Stimulated activated CD8-positive, alpha-beta memory T cell treated with anti-CD3 and anti-CD28 coated beads, Interleukin-7, amount 100 ng/mL, for 1 hour (primary cell): ENCODE measurements at places on chromosomes 7 and 10.

DNA sequence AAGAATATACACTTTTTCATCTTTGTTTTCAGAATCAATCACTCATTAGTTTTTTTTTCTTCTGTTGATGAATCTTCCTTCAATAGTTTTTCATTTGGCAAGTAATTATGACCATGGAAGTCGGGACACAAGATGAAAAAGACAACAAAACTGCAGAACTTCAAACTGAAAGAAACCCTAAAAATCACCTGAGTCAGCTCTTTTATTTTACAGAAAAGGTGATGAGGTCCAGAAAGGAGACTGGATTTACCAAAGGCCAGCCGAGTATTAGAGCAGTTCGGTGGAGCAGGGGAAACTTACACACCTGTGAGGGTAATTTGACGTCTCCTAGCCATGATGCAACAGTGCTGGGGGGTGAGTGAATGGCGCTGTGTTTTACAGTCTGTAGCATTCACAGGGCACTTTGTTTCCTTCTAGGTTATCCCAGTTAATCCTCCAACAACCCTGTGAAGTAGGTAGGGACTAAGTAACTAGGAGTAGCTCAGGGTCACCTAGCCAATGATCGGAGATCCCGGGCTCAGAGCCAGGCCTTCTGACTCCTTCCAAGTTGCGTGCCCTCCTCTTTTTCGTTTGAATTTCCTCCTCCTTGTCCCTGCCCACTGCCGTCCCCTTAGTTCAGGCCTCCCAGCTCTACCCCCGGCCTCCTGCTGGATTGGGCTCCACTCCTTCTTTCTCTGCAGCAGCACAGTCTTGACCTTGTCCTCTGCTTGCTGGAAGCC lies 14.0 kb downstream of the RBM20 start:
- DNase-seq, result no peak

- no peak for DNase-seq
Observed at GRCh38 chr7:111229181-111229740, 138.3 kb downstream of the LRRN3 start.

DNA sequence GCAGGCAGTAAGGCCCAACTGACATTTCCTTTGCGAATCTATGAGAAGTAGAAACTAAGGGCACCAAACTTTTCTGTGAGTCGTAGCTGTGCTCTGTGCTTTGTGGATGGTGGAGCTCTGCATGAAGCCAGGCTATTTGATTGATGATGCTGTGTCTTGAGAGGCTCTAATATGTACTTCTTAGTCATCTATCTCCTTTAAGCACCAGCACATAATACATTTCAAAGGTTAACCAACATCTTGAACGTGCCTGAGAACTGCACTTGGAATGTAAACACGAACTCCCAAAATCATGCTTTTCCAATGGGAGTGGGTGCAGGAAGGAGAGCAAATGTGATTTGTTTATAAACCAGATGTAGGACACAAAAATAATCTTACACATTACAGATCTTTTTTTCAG lies 411.6 kb downstream of the PARD3 start:
- no peak for DNase-seq

DNA sequence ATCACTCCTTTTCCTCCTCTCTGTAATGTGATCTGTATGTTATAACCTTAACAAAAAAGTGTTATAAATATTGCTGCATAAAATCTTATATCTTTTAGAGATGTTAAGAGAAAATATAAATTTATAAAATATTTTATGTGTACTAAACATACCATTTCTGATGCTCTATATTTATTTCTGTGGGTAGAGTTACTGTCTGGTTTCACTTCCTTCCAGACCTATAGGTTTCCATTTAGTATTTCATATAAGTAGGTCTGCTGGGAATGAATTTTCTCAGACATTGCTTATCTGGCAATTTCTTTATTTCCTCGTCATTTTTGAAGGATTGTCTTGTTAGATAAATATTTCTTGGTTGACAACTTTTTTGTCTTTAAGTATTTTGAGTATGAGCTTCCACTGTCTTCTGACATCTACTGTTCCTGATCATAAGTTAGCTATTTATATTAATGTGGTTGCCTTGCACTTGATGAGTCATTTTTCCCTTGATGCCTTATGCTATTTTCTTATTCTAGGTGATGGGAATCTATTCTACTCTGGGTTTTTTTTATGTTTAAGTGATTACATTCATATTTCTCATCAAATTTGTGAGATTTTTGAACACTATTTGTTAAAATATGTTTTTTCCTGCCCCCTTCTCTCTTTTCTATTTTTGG lies 11.2 kb upstream of the THSD7A start:
- no peak for DNase-seq

- DNase-seq, result no peak
Observed at GRCh38 chr7:110974441-110974840, 116.5 kb upstream of the LRRN3 start.

DNA sequence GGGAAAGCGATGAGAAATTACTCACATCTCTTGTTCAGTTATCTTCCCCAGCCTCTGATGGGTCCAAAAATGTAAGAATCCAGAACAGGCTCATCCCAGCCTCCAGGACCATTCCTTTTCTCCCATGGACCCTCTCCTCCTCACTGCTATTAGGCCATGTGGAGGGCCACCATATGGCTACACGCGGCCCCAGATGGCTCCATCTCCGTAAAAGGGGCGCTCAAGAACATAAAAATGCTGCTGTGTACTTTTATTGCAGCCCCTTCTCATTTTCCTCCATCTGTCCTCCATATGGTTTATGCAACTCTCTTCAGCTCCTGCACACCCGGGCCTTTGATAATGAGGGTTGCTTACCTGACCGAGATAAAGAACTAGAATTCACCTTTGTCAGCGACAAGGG lies 166.2 kb downstream of the RAPGEF5 start:
- DNase-seq, result no peak

- no peak for DNase-seq
Observed at GRCh38 chr7:106621393-106622132, 39.4 kb downstream of the CCDC71L start.

- peak; percentile 42 for DNase-seq
Observed at GRCh38 chr10:114541081-114541796, 116.8 kb downstream of the ABLIM1 start.

GRCh38 chr10:132867801-132868644 lies 74.3 kb downstream of the CFAP46 start:
- DNase-seq, result no peak

GRCh38 chr7:152185558-152185957 lies 160.1 kb downstream of the GALNT11 start:
- no peak for DNase-seq

- DNase-seq, result no peak
Observed at GRCh38 chr10:24947304-24948097, 4.9 kb downstream of the PRTFDC1 start.

DNA sequence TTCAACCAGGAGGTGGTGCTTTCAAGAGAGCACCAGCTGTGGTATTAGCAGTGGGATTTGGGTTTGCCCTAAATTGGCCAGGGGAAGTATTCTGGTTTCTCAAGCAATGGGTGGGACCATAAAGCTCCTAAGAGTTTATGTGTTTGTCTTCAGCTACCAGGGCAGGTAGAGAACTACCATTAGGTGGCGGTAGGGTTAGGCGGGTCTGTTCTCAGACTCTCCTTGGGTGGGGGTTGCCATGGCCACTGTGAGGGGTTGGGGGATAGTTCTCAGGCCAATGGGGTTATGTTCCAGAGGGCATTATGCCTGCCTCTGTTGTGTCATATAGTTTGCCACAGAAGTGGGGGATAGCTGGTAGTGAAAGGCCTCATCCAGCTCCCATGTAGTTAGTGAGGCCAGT lies 47.7 kb upstream of the BICC1 start:
- DNase-seq, result no peak

DNA sequence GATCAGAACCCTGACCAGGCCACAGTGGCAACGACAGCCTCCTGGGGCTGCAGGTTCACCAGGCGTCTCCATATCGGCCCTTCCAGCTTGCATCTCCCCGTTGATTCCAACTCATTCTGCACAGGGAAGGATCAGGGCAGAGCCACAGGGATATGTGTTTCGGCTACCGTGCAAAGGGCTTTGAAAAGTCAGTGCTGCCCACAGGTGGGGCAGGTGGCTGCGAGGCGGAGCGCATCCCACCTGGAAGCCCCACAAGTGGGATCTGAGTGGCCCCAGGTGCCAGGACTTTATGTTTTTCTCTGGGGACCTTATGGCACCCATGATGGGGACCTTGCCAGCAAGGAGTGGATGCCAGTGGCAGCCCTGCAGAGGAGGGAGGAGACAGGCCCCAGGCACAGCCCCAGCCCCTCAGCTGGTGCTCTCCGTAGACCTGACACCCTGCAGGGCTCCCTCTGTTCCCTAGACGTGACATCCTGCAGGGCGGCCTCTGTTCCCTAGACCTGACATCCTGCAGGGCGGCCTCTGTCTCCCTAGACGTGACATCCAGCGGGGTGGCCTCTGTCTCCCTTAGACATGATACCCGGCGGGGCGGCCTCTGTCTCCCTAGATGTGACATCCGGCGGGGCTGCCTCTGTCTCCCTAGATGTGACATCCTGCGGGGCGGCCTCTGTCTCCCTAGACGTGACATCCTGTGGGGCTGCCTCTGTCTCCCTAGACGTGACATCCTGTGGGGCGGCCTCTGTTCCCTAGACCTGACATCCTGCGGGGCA lies 189.4 kb downstream of the ELFN1 start:
- DNase-seq, result no peak

- DNase-seq, result no peak
Observed at GRCh38 chr10:62225362-62225761, 43.3 kb downstream of the RTKN2 start.

DNA sequence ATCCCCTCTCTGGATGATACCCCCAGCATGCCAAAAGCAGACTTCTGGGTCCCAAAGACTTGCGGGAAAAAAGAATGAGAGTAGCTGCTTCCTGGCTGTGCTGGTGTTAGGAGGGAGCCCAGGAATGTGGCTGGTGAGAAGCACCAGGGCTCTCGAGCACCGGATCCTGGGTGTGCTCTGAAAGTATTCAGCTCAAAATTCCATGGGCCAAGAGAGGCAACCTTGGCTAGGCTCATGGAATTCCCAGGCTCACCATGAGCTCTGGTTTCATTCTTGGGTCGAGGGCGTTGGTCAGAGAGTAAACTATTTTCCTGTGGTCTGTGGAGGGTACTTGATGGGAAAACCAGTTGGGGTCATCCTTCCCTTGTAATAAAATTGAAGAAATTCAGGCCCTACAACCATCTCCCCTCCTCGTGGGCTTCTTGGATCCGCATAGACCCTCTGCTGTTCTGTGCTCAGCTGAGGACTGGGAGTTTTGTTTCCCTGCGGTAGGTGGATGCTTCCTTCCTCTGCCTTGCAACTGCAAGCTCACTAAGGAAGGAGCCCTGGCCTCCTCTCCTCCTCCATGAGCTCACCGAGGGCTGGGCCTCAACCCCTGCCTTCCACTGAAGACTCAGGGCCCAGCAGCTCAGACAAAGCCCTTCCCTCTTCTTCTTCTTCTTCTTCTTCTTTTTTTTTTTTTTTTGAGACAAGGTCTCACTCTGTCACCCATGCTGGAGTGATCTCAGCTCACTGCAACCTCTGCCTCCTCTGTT lies 34.5 kb upstream of the AQP1 start:
- DNase-seq, result no peak

DNA sequence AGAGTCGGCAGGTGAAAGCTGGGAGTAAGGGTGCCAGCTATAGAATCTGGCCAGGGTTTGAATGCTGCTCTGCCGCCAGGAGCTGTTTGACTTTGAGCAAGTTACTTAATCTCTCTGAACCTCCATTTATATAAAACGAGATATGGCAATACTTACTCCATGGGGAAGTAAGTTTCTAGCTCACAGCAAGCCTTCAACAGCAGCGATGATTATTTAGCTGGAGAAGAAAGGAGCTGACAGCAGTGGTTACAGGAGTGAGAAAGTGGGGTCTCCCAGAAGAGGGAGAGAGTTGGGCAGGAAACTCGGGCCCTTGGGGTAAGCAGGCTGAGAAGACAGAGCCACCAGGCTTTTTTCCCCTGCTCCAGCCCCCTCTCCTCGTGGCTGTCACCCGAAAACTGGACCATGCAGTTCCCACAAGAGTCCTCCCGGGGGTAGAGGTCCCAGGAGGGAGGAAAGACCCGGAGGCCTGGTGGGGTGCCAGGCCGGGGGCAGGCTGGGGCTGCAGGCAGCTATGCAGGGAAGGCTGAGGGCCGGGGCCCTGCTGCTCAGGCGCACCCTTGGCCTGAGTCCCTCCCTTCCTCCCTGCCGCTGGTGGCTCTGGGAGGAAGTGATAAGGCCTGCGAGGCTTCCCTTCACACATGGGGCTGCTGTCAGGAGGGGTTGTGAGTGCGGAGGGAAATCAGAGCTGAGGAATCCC lies 3.5 kb downstream of the NOS3 start:
- DNase-seq, result no peak

DNA sequence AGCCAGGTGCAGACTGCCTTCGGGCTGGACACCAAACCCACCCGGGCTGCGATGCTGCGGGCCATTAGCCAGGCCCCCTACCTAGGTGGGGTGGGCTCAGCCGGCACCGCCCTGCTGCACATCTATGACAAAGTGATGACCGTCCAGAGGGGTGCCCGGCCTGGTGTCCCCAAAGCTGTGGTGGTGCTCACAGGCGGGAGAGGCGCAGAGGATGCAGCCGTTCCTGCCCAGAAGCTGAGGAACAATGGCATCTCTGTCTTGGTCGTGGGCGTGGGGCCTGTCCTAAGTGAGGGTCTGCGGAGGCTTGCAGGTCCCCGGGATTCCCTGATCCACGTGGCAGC lies 50.0 kb downstream of the VWA2 start:
- no peak for DNase-seq

GRCh38 chr7:77738871-77739270 lies 42.6 kb downstream of the RSBN1L start:
- no peak for DNase-seq

DNA sequence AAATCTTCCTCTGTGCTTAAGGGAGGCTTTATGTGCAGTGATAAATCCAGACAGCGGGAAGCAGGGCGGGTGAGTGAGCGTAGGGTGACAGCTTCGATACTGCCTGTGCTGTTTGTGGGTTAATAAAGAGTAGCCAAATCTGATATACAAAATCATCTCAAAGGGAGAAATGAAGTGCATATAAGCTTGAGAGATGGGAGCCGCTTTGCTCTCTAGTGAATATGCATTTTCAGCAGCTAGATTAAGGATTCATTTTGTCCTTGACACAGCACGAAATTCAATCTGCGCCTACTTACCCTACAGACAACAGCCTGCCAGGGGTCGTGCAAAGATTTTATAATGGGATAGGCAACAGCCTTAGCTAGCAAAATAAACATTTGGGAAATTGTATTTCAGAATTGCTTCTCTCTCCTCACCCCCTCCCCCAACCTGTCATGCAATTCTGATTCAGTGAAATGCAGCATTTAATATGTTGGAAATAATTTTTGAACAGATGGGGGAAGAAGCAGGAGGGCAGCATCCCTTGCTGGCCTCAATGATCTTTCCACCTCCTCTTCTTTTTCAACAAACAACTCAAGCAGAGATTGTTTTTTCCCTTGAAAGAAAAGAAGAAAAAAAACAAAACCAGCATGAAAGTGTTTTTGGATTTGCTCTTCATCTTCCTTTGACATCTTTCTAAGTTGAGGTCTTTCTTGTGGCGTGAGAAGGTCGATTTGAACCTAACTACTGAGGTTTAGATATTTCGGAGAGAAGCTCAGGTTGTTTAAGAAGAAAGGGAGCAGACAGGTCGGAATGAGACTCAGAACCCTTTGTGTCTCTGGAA lies 117.9 kb downstream of the AOAH start:
- DNase-seq, result no peak

DNA sequence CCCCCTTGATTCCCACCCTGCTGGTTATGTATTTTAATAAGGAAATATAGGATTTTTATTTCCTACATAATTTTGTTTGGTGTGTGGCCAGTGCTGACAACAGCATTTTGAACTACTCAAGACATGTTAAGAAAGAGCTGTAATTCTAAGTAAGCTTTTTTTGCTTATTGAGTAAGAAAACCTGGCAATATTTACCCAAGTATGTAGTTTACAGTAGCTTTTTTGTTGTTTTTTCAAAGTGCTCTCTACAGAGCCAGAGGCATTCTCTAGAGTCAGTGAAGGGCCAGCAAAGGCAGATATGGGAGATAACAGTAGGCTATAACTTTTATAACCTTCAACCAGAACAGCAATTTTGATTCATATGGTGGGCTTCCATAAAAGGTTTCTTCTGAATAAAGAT lies 63.2 kb upstream of the TMEM168 start:
- DNase-seq, result no peak
